GM12892 (cell line): ENCODE measurements at places on chromosomes 3 and 15.

DNA sequence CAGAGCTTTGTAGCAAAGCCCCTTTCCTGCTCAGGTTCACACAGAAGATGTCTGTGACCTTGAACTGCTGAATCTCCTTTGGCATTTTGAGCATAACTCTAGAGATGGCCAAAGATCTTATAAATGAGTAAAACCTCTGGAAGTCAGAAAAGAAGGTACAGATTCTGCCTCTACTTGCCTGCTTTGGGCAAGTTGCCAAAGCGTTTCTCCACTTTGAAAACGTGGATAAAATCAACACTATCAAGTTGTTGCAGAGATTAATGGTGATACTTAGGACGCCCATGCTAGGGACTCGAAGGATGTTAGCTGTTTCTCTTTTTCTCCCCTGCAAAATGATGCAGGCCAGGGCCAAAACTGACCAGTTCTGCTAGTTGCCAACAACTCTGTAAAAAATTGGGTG, 68.0 kb upstream of the CMTM7 start:
- no peak for DNase-seq

DNA sequence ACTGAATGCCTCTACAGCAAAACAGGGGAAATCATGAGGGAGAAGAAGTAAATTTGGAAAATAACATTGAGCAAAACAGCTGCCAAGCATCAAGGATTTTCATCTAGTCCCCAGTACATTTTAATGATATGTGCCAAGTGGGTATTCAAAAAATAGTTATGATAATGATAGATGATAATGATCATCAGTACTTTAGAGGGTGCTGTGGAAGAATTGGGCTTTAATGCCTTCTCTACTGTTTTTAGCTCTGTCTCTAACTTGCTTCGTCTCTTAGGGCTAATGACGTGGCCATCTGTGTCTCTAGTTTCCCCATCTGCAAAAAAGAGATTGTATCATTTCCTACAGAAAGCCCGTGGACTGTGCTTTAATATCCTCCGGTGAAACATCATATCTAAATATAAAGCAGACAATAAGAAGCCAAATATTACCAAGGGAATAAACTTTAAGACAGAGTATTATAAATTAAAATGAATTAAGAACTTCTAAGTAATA, 10.2 kb upstream of the FSIP1 start:
- no peak for DNase-seq

- no peak for DNase-seq
Measured at GRCh38 chr3:52973806-52974205, 72.1 kb downstream of the SFMBT1 start.

DNA sequence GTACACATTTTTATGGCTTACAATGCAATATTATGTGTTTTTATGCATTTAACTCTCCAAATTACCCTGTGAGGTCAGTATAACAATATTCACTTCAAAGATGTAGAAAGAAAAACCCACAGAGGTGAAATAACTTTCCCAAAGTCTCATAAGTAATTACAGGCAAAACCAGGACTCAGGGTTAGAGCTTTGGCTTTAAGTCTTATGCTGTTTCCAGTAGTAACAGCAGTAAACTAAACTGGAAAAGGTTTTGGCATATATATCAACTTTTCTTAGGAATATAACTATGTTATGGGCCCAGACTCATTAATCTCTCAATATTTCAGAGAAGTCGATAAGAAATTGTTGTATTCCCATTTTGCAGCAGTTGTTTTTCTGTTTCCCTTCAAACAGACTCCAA, 206.3 kb upstream of the KCNMB2 start:
- no peak for DNase-seq

DNA sequence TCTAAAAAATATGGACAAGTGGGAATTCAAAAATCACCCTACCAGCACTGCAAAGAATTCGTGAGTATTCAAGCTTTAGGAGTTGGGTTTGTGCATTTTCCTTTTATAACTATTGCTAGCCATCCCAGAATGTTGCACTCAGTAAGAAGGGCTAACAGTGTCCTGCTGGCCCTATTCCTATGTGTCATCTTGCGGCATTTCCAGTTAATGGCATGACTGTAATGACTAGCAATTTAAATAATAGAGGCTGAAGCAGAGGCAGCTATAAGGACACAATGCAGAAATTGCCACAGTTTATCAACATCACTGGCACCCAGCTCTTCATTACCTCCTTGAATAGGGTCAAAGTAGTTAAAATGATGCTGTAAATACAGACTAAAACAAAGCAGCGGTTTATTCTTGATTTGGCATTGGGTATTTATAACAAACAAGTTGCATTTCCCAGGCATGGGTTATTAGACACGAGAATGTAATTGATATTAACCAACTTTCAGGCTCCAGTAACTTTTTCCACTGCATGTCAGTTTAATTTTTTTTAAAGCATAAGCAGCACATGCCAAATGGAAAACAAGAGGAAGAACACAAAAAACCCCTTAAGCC, 177.6 kb downstream of the FHIT start:
- DNase-seq: no peak

- DNase-seq: no peak
Measured at GRCh38 chr15:61892140-61892539, 168.1 kb downstream of the VPS13C start.

GRCh38 chr3:39025222-39025970, 26.3 kb downstream of the SCN11A start:
- no peak for DNase-seq

DNA sequence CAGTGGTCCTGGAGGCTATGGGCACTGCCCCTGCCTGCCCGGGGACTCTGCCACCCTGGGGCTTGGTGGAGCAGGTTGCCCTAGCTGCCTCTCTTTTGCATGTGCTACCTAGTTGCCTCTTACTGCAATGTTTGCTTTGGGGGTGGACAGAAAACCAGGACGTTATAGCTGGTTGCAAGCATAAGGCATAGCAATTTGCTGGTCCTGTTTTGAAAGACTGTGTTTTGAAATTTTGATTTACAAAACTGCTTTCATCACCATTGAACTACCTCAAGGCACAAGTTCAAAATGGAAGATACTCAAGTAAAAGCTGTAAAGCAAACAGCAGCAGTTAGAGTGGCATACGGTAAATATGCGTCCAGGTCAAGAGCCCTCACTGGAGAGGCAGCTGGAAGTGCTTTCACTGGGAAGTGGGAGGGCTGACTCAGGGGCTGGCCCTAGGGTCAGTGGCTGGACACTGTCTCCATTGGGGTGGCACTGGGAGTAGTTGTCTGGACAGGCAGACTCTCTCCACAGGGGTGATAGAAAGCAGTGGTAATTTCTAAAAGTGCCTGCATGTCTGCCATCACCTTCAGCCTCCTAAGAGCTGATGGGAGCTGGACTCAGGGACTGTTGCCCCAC, 138.1 kb downstream of the CHDH start:
- DNase-seq: no peak

- no peak for DNase-seq
Measured at GRCh38 chr15:82585072-82585471, 44.8 kb upstream of the RPS17 start.

DNA sequence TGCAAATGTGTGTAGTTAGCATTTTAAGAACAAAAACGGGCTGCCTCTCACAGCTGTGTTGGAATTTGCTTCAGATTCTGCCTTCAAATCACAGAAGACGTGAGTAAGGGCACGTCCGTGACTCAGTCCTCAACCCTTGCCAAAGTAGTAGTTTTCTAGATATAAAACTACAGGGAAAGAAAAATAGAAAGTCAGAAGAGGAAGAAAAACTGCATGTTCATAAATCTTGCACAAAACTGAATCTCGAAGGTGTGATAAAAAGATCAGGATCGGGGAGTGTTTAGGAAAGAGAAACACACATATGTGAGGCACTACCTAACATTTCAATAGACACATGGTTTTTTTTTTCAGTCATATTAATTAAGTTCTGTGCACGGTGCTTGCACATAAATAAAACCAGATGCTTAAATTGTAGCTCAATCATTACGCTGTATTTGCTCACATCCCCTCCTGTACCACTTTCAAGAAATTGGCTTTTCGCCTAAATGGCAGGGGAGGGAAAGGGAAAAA, 71.7 kb downstream of the P3H2 start:
- no peak for DNase-seq

DNA sequence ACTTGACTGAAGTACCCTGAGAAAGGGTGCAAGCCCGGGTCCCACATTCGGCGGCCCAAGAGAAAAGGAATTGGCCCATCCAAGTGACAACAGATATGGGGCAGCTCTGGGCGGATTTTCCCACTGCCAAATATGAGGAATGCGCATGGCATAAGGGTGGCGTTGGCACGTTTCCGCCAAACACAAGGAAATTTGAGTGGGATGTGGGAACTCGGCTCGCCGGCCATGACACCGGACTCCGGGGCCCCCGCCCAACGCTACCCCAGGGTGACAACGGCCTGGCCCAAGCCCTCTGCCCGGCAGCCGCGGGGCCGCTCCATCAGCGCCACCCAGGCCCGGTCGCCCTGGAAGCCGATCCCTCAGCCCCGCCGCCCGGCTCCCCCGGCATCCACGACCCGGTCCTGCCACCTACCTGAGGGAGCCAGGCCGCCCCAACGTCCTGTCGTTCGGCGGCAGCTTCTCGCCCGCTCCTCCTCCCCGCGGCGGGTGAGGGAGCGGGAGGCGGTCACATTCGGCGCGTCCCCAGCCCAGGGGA, 449 bp downstream of the RAF1 start:
- no peak for DNase-seq

DNA sequence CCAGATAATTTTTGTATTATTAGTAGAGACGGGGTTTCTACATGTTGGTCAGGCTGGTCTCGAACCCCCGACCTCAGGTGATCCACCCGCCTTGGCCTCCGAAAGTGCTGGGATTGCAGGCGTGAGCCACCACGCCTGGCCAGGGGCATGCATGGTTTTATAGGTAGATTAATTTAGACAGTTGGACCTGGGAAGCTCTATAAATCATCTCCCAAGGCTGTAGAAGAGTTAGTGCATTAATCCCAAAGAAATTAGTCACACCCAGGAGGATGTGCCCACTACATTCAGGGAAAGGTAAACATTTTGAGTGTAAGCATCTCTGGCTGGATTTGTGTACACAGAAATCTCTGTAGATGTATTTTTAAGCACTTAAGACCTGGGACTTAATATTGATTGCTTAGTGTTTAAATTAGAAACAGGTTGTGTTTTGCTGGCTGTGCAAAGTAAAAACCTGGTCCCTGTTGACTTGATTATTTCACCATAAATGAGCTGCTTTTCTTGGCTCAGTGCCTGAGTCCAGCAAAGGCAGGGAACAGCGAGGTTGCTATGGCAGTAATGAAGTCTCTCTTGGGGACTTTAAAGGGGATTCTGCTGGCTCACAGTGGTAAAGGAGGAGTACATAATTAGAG, 19.2 kb downstream of the EXOSC7 start:
- DNase-seq: no peak

DNA sequence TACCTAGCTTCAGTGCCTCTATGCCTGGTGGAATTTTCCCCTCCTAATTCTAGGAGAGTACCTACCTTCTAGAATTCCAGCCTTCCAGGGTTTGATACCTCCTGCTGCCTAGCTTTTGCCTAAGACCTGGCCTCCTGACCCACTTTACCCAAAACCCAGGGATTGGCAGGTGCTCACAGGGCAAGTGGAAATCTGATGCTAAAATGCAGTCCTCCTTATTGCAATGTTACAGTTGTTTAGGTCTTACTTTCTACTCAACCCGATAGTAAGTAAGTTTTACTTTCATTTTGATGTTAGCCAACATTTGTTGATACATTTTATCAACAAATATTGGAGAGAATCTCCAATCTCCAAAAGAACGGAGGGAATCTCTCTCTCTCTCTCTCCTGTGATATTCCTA, 275.9 kb downstream of the DOCK3 start:
- no peak for DNase-seq

DNA sequence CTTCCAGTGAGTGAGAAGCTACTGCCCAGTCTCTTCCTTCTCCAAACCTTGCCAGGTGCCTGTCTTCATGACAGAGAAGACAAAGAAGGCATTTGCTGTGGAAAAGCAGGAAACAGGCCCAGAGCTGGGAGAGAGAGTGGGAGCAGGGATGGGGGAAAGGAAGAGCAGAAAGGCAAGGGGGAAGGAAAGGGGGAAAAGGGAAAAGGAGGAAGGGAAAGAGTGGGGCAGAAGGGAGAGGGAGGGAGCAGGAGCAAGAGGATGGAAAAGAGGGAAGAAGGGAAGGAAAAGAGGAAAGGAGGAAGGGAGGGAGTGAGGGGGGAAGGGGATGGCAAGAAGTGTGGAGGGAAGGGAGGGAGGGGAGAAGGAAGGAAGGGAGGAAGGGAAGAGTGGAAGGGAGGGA, 121.2 kb upstream of the LINGO1 start:
- no peak for DNase-seq

GRCh38 chr3:58609990-58610389, 32.8 kb upstream of the FAM107A start:
- DNase-seq: no peak

- DNase-seq: no peak
Measured at GRCh38 chr3:37139567-37140052, 34.8 kb downstream of the LRRFIP2 start.

DNA sequence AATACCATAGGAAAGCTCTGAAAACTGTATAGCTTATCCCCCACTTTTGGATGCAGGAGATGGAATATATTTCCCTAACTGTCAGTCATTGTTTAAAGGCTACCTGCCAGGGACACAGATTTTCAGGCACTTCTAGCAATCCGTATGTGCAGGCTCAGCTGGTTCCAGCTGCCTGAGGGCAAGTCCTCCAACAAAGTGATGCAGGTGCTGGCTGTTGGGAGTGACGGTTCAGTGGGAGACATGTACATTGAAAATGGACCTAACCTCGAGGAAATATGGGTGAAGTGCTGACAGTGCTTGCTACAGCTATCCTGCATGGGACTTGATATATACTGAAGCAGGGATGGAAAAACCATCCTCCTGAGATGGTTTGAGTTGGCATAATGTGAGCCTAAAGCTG, 153.1 kb upstream of the GAP43 start:
- no peak for DNase-seq

GRCh38 chr15:77144492-77145070, 73.7 kb upstream of the TSPAN3 start:
- DNase-seq: no peak

DNA sequence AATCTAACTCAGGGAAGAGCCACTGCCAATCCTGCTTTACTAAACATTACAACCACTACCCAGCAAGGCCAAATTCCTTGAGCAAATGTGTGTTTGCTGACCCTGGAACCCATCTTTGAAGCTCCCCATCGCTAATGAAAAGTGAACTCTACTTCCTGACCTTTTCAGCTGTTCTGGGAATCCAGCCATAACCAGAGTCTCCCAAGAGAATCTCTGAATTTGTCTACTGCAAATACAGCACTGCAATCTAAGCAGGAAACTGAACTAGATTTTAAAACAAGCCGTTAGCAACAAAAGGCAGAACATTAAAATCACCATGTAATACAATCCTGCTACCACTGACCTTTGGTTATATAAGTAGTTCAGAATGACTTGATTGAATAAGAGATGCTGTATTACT, 309.2 kb downstream of the MAGI1 start:
- DNase-seq: no peak

DNA sequence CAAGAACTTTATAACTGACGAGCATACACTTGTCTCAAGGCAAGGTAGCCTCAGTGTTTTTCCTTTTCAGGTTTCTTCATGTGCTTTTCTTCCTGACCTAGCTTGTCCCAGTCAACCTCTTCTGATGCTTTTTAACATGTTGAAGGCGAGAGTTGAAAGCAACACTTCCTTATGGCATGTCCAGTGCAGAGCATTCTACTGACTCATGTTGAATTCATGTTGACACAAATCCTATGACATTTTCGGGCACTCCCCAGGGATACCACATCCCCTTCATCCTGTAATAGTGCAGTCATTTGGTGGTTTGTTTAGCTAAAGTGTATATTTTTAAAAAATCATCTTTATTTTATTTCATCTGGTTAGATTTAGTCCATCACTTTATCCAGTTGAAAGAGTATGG, 75.9 kb upstream of the CBLB start:
- no peak for DNase-seq

GRCh38 chr3:12659316-12660015, 4.5 kb downstream of the RAF1 start:
- DNase-seq: no peak
